ENCODE measurements at places on chromosomes 11 and 22.

DNA sequence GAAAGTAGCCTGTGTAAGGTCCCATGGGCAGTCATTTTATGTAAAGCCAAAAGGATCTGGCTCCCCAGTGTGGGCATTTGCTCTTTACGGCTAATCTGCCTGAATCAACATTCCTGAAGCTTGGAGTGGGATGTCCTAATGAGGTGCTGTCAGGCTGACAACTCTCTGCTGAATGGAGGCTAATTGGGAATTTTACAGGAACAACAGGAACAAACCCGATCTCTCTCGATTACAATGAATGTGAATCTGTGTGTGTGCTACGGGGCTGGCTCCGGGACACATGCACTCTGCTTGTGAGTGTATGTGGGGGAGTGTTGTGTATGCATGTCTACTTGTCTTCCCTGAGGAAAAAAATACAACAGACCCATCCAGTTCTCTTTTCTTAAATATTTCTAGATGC is 415.2 kb downstream of the TENM4 start:
- no peak for ATAC-seq

DNA sequence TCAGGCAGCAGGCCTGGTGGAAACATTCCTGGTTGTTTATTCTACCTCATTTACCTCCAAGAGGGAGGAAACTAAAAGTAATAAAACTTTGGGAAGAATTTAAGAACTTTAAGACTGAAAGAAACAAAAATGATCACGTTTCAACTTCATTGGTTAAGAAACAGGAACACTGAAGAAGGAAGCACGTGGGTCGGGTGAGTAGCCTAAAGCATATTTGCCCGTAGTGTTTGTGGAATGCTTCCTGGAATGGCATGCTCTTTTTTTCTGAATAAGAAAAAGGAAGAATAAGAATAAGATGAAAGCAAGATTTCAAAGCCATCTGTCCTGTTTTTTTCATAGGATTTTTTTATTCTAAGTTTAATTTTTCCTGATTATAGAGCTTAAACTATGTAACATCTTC is 83.1 kb downstream of the WNT11 start:
- ATAC-seq: no peak

DNA sequence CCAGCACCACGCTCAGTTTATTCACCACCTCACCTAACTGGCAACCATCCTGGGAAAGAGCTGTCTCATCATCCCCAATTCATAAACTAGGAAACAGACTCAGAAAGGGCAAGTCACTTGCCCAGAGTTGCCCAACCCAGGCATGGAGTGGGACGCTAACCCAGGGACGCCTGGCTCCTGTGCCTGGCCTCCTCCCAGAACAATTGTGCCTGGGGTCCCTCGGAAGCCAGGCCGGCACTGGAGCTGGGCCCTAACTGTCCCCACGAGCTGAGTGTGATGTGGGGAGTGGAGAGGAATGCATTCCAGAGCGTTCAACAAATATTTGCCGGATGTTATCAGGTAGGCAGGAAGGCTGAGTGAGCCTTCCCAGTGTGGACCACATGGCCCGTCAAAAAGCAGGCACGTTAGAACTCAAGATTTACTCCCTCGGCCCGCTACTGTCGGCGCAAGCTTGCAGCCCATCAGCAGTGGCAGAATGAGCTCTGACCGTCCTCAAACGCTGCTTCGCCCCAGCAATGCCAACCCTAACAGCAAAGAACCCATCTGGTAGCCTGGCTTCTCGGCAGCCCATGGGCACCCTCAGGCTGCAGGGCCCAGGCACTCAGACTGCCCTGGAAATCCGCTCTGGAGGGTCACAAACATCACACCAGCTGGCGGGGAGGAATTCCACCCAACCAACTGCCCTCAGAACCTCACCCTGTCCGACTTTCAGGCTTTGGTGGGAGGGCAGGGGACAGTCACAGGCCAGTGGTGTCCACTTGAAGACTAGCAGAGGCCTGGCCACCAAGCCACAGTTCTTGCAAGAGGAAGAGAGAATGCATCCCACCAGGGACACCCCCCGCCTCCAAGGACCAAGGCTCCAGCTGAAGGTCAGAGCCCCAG is 35.6 kb downstream of the MYH9 start:
- peak; percentile 65 for ATAC-seq

DNA sequence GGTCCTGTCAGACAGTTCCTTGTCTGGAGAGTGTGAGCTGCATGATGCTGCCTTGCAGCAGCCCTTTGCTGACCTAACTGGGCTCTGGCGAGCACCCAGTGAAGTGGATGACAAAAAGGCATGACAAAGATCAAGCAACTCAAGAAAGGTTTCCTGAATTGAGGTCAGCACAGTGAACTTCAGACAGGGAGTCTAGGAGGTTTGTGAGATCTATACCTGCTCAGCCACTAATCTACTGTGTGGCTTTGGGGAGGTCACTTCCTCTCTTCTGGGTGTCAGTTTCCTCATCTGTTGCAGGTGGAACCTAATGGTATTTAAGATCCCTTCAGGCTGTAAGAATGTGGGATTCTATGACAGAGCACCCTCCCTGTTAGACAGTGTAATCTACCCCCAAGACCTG is 213.9 kb upstream of the NARS2 start:
- ATAC-seq: peak; percentile 49

DNA sequence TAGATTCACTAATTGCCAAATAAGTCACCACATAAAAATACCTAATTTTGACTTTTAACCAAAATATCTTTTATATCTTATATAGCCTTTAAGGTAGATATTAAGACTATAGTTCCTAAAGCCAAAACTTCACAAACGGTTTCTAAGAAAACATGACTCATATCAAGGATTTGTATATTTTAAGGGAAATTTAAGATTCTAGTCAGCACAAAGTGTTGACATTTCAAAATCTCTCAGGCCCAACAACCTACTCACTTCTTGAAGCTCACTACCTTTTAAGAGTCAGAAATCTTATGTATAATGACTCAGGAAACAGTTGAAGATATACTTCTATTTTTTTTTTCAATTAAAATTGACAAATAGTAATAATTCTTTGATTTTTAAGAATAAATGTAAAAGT is 221.9 kb downstream of the SBF2 start:
- ATAC-seq: no peak

- peak; percentile 39 for ATAC-seq
Observed at GRCh38 chr11:117979481-117980211, 6.5 kb upstream of the IL10RA start.
